ENCODE measurements at places on chromosomes 5 and 9.

- no peak for DNase-seq
Measured at GRCh38 chr9:7051711-7052110, 293.9 kb downstream of the KDM4C start.

- no peak for DNase-seq
Measured at GRCh38 chr9:8845808-8846207, 1046.2 kb upstream of the DMAC1 start.

DNA sequence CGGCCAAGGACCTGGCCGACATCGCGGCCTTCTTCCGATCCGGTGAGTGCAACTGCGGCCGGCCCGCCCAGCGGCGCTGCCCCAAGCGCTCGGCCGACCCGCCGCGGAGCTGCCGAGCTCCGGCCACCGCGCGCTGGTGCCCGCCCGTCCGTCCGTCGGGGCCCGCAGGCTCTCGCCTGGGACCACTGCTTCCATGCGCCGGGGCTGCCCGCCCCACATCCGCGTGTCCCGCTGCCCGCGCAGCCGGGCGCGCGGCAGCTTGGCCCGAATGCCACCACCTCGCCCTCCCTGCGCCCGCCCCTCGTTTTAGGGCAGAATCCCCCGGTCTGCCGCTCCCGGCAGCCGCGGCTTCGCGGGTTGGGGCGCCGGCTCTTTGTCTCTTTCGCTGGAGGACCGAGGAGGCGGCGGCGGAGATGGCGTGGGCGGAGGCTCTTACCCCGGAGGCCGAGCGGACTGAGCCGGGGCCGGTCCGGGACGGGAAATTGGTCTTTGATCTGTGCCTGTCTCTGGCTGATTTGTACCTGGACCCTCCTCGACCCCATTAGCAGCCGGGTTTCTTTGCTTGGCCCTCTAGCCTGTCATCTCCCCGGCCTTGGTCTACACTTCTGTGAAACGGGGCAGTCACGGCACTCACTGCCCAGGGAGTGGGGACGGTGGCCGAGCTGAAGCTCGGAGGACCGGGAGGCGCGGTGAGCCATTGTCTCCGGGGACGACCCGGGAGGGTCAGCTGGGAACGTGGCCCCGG is 871 bp downstream of the TRIO start:
- DNase-seq = peak; percentile 19

GRCh38 chr5:160293901-160294561 is 18.3 kb downstream of the CCNJL start:
- peak; percentile 74 for DNase-seq

DNA sequence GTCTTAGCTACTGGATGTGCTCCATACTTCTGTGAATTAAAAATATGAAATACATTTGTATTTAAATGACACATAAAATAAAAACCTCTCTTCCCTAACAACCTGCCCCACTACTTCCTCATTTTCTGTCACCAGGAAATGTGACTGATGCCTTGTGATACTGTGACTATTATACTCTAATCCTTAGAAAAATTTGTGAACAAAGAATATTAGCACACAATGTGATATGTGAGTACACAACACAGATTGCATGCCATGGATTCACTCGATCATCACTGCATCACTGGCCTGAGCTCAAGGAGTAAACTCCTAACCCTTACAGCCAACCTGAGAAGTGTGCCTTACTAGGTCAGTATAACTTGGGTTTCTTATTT is 281.0 kb downstream of the EFNA5 start:
- no peak for DNase-seq

GRCh38 chr9:127892831-127893230 is 6.6 kb downstream of the ST6GALNAC6 start:
- DNase-seq = no peak

GRCh38 chr9:135346438-135347050 is 133.0 kb upstream of the PPP1R26 start:
- DNase-seq = no peak

DNA sequence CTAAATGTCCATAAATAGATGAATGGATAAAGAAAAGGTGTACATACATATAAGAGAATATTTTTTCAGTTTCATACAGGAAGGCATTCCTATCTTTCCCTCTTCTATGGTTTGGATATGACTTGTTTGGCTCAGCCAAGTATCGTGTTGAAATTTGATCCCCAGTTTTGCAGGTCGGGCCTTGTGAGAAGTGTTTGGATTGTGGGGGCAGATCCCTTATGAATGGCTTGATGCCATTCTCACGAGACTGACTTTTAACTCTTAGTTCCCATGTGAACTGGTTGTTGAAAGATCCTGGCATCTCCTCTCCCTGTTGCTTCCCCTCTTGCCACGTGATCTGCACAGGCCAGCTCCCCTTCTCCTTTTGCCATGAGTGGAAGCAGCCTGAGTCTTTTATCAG is 421.1 kb upstream of the FTMT start:
- DNase-seq = no peak

- DNase-seq = no peak
Measured at GRCh38 chr5:135724617-135725016, 109.8 kb upstream of the SLC25A48 start.

DNA sequence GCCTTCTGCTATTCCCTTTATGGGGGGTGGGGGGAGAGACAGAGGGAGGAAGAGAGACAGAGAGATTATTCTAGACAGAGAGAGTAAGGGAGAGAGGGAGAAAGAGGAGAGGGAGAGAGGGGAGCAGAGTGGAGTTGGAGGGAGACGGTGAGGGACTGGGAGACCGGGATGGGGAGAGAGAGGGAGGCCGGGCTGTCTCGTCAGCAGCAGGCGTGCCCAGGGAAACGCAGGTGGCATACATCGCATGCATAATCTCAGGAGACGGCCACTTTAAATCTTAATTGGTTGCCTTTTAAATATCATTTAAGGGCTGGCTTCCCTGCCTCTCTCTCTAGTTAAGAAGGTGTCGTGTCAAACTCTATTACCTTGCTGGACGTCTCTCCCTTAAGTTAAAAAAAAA is 8.4 kb downstream of the IRX4 start:
- DNase-seq = no peak

DNA sequence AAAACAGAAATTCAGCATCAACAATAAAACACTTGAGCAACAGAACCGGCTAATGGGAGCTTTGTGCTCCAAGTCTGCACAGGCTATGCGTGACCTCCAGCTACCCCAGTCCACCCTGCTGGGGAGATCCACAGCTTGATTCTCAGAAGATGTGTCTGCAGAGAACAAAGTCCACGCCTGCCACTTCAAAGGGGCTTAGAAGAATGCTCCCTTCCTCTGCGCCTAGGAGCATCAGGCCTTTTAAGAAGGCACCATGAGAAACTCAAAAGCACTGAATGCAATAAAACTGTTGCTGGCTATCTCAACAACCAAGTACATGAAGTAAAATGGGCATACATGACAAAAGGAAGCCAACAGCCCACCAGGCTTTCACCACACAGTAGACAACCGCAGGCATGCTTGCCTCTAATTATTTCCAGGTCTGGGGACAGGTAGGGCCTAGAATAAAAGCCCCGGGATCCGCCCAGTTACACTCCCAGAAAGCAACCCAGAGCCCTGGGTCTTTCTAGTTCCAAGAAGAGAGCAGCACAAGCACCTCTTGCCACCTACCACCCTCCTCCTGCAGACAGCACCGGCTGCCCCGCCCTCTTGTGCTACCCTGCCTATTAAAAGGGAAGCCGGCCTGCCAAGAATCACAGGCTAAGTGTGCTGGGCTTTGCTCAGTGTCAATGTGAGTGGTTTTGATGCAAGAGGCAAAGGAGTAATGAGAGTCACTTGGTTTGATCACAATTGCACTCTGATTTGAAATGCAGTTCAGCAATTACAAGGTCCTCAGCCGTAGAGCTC is 123.2 kb downstream of the SPOCK1 start:
- peak; percentile 56 for DNase-seq
